ENCODE measurements at places on chromosomes 11 and 22.

- DNase-seq: no peak
Observed at GRCh38 chr11:122167100-122167499, 51.1 kb upstream of the BLID start.

- DNase-seq: no peak
Observed at GRCh38 chr11:2738551-2739431, 39.0 kb upstream of the KCNQ1OT1 start.

DNA sequence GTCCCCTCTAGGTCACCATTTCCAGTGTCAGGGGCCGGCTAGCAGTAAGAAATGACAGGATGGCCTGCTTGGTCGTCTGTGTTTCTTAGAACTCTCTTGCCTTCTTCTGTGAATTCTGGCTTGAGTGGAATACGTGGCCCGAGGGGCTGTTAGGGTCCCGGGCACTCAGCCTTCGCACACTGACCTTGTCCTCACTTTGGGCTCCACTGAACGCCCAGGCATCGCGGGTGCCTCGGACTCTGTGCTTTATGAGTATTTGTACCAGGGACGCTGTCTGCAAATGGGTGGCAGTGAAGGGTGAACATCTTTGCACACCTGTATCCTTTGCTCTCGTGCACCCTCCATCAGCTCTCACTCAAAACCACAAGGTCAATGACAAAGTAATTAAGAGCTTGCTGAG is 123.4 kb upstream of the ANO1 start:
- DNase-seq: no peak

GRCh38 chr11:49221112-49221511 is 12.7 kb upstream of the FOLH1 start:
- no peak for DNase-seq

- no peak for DNase-seq
Observed at GRCh38 chr11:113124578-113124977, 163.4 kb downstream of the NCAM1 start.

- no peak for DNase-seq
Observed at GRCh38 chr22:46047226-46047625, 70.3 kb upstream of the WNT7B start.

DNA sequence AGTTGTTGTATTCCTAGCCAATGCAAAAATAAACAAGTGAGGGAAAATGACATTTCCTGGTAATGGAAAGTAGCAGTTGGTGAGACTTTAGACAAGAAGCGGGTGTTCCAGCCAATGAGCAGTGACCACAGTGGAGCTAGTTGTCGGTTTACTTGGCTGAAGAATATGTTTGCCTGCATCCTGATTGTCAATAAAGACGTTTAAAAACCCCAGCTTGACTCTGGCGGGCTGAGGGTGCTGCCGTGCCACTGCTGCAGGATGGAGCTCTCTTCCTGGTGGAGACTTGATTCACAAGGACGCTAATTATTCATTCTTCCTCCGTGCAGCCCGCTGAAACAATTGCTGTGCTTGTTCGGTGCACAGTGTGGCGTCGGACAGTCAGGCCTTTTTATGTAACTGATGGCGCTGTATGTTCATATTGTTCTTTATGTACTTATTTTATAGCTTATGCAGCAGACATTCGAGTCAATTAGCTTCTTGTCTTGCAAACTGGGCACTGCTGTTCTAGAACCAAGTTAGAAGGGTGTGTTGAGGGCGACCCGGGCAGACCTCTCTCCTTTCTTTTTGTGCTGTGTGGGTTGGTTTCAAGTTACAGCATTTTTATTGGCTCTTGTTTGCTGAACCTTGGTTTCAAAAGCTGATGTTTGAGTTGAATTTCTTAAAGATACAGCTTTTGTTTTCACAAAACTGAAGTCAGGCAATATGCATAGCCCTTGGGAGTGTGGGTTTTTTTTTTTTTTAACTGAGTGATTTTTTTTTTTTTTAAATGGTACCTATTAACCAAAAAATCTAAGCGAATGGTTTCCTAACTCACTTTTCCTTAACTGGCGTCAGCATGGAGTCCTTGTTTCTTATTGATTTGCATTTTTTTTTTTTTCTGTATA is 153.9 kb downstream of the TEAD1 start:
- no peak for DNase-seq

DNA sequence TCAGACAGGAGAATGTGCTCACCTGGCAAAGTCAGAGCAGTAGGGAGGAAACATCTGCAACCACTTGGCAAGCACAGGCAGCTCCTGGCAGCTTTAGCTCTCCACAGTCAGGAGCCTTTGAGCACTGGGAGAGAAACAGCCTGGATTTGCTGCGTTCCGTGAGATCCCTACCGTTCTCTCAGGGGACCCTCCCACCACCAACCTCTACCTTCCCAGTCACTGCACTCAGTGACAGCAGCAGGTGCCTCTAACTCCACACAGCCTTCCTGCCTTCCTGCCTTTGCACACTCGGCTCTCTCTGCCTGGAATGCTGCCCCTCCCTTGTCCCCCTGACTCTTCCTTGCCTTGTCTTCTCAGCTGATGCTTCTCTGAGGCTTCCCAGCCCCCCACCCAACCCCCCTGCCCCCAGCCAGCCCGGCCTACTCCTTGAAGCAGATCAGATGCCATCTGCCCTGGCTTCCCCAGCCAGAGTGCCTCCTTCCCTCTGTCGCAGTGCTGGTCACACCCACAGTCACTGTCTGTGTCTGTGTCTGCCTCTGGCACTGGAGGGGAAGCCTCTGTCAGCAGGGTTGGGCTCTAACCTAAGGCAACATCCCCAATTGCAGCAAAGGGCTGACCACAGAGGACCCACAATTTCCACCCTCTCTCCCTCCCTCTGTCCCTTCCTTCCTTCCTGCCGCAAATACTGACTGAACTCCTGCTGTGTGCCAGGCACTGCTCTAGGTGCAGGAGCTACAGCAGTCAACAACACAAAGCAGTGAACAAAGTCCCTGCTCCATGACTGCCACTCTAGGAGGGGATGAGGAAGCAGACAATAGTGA is 14.9 kb upstream of the TSKU start:
- no peak for DNase-seq

DNA sequence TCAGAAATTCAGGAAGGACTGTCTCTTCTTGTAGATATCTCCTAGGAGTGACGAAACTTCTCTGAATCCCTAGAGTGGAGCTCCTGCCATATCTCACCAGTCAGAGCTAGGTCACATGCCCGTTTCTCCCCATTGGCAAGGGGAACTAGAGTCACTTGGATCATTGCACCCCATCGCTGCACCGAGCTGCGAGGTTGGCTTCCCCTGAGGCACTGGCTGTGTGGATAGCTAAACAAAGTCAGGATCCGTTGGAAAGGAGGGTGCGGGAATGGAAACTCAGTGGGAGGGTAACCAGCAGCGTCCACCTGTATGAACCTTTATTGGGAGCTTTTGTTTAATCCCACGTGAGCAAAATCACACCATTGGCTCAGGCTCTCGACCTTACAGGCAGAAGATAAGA is 283.8 kb downstream of the BRD1 start:
- DNase-seq: no peak

- no peak for DNase-seq
Observed at GRCh38 chr11:69695581-69695980, 8.2 kb downstream of the FGF19 start.

- DNase-seq: no peak
Observed at GRCh38 chr11:86138958-86139357, 70.1 kb upstream of the PICALM start.

- no peak for DNase-seq
Observed at GRCh38 chr11:62575156-62575555, 1.5 kb upstream of the EEF1G start.

GRCh38 chr22:39898997-39899396 is 1.9 kb upstream of the GRAP2 start:
- DNase-seq: peak; percentile 57

DNA sequence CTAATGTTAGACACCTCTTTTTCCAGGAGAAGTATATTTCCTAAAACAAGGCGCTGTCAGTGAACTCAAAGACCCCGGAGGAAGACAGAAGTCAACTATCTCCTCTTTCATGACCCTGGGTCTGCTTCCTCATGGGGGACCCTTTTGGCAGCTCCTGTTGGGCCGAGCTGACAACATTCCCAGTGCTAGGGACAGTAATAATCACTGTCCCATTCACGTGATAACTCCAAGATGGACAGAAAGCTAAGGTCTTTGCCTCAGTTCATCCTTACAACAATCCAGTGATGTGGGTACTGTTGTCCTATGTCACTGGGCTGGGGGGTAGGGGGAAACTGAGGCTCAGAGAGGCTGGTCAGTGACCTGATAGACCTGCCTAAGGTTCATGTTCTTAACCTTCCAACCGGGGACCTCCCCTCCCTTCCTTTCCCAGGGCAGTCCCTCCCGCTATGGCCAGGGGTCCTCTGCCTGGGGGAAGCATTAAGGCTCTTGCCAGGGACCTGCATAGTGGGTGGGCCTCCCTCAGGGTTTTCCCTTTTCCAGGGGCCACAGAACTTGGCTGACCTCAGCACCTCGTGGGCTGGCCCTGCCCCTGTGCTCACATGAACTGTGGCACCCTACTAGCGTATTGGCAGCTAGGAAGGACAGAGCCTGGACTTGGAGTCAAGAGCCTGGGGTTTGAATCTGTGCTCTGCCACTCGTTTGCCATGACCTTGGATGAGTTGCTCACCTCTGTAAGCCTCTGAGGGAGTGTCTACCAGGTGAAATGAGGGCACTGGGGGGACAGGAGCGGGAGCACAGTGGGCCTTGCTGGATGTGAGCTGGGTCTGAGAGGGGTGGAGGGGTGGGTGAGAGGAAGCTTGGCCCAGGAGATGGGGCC is 53.6 kb downstream of the LRRC32 start:
- DNase-seq: no peak

Data from stimulated activated naive B cell treated with anti-CD40 and anti-IgM and Interleukin-4, amounts not matched to agents 10 μg/mL and 1 μg/mL and 100 μg/mL, for 72 hours (primary cell).